ENCODE measurements at places on chromosomes 11 and 22.
A peak's percentile ranks its signal among the peaks of the same experiment; 100 is the strongest.

DNA sequence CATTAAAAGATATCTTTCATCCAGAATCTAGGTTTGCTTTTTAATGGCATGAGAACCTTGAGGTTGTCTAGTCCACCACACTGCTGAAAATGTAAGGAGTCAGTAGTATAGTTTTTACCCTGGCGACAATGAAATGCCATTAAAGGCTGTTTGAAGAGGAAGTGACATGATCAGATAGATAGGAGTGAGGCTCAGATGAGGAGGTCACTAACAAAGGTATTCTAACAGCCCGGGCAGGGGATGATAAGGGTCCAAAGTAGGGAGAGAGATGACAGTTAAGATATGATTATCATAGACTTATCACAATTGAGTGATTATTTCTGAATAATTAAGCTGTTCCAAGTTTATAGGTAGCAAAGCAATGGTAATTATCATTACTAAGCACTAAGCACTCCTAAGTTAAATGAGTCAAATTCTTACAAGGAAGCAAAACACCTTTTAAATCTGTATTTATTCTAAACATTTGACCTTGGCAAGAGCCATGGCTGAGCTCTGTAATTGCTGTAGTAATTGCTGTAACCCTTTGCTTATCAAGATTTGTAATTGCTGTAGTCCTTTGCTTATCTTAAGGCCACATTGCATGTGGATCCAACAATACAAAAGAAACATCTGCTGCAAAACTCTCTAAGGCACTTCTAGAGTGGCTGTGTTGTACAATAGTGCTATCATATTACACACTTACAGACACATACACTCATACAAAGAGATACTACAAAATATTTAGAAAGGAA is 92.6 kb downstream of the ENTHD1 start:
- DNase-seq = no peak

DNA sequence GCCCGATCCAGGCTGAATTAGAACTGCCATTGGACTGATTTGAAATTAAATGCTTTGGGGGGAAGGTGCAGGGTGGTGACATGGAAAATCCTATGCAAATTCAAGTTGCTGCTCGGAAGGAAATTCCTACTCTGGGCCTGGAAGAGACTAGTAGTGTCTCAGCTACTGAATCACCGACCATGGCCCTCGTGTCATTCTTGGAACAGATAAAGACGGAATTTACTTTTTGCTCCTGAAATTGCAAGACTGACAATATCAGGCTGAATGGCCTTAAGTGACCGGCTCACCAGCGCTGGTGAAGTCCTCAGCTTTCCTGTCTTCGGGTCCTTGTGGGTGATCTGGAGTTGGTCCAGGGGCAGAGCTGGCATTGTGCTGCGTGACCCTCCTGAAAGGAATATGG is 6.1 kb downstream of the ASCC2 start:
- DNase-seq = no peak

DNA sequence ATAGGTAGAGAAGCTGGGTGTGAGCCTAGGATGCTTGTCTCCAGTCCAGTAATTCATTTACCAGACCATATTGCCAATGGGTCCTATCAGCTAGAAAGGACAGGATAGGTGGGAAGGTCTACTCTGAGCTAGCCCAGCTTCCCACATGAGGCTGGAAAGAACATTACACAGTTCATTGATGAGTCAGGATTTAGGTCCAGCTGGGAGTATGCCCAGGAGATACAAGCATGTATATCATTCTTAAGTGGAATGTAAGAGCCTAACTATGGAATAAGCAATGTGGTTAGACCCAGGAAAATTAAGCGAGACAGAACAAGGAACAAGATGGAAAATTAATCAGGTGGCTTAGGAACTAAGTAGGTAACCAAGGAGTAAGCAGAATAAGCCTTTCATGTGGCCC is 59.0 kb upstream of the TBCEL start:
- DNase-seq = no peak

GRCh38 chr22:29226351-29226981 is 20.8 kb downstream of the EMID1 start:
- no peak for DNase-seq

- DNase-seq = no peak
Measured at GRCh38 chr11:129739339-129739738, 76.3 kb upstream of the TMEM45B start.

DNA sequence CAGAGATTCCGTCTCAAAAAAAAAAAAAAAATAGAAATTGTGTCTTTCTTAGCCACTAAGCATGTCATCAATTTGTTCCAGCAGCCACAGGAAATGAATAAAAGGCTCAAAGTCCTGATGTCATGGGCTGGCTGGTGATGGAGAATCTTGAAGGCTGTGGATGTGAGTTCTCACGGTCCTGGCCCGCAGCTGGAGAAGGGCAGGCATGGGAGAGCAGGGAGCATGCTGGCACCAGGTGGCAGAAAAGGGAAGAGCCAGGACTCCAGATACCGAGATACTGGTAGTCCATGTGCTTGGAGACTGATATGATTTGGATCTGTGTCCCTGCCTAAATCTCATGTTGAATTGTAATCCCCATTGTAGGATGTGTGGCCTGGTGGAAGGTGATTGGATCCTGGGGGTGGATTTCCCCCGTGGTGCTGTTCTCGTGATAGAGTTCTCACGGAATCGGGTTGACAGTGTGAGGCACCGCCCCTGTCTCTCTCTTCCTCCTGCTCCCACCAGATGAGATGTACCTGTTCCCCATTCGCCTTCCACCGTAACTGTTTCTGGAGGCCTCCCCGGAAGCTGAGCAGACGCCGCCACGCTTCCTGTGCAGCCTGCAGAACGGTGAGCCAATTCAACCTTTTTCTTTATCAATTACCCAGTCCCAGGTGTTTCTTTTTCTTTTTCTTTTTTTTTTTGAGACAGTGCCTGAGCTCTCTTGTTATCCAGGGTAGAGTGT is 18.1 kb downstream of the MRGPRD start:
- peak; percentile 32 for DNase-seq

DNA sequence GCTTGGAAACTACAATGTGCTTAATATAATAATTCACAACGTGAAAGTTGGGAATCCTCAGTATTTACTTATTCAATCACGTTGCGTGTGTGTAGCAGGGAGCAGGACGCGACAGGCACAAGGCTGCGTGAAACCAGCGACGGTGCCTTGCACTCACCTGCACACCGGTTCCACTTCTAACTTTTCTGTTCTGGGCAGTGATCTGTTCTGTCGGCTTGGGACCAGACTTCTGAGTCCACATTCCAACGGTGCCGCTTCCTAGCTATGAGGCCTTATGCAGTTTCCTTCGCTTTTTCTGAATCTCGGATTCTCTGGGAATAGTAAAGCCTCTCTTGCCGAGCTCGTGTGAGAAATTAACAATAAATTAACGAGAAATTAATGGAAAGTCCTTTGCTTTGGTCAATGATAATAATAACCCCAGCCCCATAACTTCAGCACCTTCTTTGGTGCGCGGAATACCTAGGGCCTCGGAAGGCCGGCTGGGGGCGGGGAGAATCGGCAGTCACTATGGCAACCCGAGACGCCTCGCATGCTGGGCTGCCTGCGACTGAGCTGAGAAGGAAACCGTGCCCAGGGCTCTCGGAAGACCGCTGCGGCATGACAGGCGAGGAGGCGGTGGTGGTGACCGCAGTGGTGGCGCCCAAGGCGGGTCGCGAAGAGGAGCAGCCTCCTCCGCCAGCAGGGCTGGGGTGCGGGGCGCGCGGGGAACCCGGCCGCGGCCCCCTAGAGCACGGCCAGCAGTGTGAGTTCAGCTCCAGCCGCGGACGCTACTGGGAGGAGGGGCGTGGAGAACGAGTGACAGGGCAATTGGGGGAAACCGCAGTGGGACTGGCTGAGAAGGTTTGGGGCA is at the start of gene C11orf97:
TSS of gene C11orf97 (plus strand) at position 530 of the 850 bp plus-strand sequence. CDS start at position 598, 68 bp downstream.
- peak; percentile 67 for DNase-seq

GRCh38 chr22:31160328-31160978 is 471 bp downstream of the RNF185 start:
- no peak for DNase-seq

DNA sequence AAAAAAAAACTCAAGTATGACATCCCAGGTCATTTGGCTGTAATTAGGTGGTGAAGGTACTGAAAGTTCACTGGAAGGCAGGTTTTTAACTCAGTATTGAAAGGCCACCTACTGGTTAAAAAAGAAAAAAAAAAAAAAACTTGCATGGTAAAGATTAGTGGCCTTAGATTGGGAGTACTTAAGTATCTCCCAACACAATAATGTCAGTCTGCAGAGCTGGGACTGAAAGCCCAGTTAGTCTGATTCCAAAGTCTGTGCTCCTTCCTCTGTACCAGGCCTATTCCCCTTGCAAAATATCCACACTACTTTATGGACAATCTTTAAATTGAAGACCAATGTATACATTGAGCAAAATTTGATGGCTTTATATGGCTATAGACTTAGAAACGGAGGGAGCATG is 85.5 kb downstream of the NOX4 start:
- DNase-seq = no peak

DNA sequence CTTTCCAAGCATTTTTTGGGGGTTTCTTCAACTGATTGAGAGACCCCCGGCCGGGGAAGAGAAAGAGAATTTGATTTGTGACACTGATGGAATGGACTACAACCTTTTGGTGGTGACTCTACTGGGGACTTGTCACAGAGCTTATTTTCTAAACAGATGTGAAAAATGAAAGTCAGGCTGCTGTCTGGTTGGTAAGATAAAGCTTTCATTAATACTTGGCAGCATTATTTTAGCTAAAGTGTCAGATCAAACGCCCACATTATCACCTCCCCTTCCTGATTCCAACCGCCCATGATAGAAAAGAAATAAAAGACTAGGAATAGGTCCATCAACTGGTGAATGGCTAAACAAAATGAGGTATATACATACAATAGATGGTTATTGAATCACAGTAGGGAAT is 45.6 kb upstream of the EHF start:
- DNase-seq = no peak

GRCh38 chr11:46200537-46201281 is 76.8 kb upstream of the CREB3L1 start:
- DNase-seq = no peak

DNA sequence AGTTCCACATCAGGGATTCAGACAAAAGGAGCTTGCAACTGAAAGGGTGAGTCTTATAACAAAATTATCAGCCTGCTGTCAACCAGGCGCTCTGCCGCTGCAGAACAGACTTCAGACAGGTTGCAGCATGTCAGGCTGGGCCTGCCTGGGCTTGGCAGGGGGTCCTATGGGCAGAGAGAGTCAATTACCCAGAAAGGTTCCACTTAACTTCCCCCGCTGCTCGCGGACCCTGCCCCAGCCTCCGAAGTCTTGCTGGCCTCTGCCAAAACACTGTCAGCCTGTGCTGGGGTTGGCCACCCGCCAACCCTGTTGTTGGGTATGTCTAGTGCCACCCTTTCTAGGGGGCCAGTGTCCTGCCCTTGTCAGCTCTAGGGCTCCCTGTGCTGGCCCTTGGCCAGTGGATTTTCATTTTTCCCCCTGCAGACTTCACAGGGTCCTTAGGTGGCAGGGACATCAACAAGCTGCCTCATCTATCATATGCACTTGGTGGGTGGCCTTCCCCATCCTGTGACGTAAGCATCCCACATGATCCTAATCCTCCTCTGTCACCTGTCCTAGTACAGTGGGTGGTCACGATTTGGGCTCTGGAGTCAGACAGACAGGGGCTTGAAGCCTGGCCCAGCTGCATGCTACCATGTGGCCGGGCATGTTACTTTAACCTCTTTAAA is 166.5 kb upstream of the CADM1 start:
- no peak for DNase-seq

- no peak for DNase-seq
Measured at GRCh38 chr11:11211186-11211585, 141.9 kb downstream of the CSNK2A3 start.

DNA sequence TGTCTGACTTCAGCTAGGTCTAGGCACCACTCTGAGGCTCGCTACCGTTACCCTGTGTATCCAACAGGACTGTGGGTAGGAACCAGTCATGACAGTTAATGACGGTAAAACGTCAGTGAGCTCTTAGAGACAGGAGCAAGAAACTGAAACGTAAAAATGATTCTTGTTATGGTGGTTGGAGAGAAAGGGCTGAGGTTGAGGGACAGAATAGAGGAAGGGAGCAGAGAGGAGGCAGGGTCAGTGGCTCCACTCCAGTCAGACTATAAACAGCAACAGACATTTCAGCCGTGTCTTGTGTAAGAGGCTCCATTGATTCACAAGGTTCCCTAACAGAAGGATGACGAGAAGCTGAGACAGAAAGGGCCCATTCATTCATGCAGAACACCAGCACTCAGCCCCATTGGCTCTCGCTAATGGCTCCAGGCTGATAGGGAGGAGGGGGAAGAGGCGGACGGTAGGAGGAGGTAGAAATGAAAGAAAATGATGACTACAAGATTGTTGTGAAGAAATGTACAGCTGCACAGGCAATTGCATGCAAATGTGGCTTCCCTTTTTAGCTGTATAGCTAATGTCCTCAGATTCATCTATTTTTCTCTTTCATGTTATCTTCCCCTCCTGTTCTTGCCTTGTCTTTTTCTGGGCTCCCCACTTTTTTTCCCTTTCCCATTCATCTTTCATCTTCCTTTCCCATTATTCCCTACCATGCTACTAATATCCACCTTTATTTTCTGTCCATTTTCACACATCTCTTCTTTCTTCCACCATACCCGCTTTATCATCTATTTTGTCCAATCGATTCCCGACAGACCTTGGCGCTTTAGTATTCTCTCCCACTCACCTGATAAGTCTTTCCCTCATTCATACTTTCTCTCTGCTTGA is 34.3 kb downstream of the ETS1 start:
- DNase-seq = no peak

DNA sequence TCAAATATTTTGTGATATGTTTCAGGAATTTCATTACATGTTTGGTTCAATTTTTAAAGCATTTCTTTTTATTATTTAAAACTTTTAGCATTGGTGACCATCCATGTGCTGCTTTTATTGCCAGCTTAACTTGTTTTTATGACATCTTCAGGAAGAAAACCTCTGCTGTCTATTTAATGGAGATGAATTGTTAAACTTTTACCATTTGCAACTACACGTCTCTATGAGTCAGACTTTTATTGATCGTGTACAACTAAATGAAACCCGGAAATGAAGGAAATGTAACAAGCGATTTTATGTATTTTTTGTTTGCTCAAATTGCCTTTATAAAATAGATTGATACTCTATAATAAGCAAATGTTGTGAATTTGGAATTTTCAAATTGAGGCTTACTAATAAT is 113.0 kb downstream of the PTPRJ start:
- DNase-seq = no peak

GRCh38 chr11:83663446-83663845 is 377.3 kb upstream of the CCDC90B start:
- DNase-seq = no peak

DNA sequence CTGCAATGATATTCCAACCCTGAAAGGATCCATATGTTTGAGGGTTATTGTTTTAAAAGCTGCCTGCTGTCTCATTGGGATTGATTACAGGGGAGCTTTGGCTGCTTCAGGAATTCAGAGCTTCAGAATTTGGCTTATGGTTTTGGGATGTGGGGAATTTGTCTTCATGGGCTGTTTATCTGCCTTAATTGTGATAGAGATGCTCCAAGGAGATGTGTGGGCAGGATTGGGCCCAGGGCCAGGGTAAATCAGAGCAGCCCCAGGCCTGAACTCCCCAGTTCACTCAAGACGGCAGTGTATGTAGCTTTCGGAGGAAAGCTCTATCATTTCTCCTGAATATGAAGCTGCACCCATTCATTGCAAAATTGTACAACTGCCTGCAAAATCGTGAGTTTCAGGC is 88.5 kb downstream of the ALX4 start:
- DNase-seq = no peak

- no peak for DNase-seq
Measured at GRCh38 chr11:26028393-26028911, 303.5 kb upstream of the ANO3 start.

Measured in left hindlimb (tissue), 1 donor.